Psoas muscle (tissue), 8 donors: ENCODE measurements at places on chromosomes 6 and 20. TPM values are rescaled to one million over a fixed set of nuclear protein-coding genes. Genes with fewer than 3 reads are reported as not detected.

DNA sequence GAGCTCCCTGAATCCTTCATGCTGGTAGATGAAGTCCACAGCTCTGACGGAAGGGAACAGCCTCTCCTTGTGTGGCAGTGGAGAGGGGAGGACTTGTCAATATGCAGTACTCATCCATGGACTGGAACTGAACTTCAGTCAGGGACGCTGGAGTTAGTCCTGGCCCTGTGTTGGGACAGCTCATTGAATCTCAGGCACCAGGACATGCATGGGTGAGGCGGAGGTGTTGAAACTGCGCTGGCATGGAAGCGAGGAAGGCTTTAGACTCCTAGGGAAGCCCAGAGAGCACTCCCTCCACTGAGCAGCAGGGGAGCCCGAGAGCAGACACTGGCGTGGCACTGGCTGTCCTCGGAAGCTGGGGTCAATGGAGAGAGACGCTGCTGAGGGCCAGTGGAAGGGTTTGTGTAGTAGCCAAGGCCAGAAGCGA is 161.3 kb upstream of the GGTLC1 start:
- no peak for DNase-seq

The MRAP2 gene
- 0.13 TPM for total RNA-seq

DNA sequence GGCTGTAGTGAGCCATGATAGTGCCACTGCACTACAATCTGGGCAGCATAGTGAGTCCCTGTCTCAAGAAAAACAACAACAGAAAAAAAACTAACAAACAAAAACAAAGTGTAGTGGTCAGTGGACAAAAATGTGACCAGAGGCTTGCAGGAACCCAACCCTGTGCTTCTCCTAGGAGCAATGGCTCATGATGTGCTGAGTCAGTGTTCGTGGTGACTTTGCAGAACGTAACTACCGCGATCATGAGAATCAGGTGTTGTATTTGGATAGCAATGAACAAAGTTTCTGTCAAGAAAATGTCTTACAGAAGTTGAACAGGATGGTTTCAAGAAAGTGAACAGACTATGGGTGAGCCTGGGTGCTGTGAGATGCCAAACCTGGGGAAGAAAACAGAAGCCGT is 18.5 kb upstream of the FOXC1 start:
- no peak for DNase-seq

DNA sequence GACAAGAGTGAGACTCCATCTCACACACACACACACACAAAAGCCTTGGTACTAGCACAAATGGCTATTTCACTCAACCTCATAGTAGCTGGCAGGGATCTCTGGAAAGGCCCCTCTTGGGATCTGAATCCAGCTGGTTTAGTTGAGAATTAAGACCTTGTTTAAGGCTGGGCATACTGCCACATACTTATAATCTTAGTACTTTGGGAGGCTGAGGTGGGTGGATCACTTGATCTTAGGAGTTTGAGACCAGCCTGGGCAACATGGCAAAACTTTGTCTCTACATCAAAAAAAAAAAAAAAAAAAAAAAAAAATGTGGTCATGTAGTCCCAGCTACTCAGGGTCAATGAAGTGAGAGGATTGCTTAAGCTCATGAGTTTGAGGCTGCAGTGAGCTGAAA is 628.3 kb downstream of the MMUT start:
- no peak for DNase-seq

The CRISP2 gene
- total RNA-seq = not detected

DNA sequence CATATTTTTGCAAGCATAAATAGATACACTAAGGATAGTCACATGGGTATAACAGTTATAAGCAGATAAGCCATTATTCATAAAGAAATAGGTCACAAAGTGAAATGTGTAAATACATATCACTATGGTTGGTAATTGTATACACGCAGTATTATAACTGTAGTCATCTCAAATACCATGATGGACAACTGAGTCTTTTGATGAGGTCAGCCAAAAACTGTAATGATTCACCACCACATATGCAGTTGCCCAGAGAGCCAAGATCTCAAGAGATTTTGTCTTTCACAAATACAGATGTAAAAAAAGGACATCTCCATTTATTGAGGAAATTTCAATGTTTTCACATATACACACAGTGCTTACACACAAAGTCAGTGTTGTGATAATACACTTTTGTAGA is 28.3 kb downstream of the ZNF292 start:
- no peak for DNase-seq
